ENCODE measurements at places on chromosomes 13 and 19. TPM values are rescaled to one million over a fixed set of nuclear protein-coding genes. Genes with fewer than 3 reads are reported as not detected.

Gene RASAL3
- total RNA-seq = 2.3 TPM

Gene UBAC2
- total RNA-seq = 39.1 TPM

Gene KRTDAP
- not detected for total RNA-seq

Gene KCNN1
- not detected for total RNA-seq

Gene ZNF844
- total RNA-seq = 14.3 TPM

DNA sequence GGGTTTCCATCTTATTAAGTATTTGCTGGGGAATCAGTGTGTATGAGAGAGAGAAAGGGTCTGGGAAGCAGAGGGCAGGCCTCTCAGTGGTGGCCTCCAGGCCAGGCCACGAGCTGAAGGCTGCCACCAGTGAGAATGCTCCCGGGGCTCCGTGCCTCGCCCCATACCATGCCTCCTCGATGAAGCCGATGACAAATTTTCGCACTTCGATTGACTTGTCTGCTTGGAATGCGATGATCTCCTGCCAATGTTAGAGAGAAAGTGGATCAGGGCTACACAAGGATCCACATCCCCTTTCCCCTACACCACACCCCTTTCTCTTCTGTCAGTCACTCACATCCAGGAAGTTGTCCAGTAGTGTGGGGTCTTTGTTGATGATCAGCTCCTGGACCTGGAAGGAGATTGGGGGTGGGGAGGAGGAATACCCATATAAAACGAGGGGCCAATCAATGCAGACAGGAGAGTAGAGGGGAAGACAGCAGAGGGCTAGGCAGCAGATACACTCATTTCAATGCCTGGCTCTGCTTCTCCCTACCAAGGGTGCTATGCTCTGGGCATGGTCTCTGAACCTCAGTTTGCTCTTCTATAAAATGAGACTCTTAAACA is 10.7 kb downstream of the SYMPK start:
- no peak for DNase-seq

- no peak for DNase-seq
These were observed 29.8 kb downstream of the DGKH start for GRCh38 chr13:42078128-42078808.

- no peak for DNase-seq
These were observed 440 bp upstream of the SYMPK start for GRCh38 chr19:45863335-45863839.

- DNase-seq = no peak
These were observed 11.4 kb upstream of the IGFL1 start for GRCh38 chr19:46218160-46218559.

- DNase-seq = no peak
These were observed 333.4 kb downstream of the ITGBL1 start for GRCh38 chr13:101785858-101786257.

DNA sequence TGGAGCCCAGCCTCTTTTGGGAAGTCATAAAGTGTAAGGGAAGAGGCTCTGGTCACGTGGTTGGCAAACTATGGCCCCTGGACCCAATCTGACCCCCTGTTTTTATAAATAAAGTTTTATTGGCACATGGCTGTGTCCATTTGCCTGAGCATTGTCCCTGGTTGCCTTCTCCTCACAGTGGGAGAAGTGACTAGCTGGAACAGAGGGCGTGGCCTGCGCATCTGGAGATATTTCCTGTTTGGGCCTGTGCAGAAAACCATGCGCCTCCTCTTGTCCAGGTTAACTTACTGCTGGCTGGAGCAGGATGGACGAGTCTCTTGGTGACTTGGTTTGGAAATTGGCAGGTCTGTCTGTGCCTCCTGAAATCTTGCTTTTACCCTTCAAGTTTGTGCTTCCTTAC is 48.3 kb downstream of the KDM4B start:
- DNase-seq = no peak

GRCh38 chr19:15291089-15291488 is 41.2 kb downstream of the BRD4 start:
- no peak for DNase-seq

DNA sequence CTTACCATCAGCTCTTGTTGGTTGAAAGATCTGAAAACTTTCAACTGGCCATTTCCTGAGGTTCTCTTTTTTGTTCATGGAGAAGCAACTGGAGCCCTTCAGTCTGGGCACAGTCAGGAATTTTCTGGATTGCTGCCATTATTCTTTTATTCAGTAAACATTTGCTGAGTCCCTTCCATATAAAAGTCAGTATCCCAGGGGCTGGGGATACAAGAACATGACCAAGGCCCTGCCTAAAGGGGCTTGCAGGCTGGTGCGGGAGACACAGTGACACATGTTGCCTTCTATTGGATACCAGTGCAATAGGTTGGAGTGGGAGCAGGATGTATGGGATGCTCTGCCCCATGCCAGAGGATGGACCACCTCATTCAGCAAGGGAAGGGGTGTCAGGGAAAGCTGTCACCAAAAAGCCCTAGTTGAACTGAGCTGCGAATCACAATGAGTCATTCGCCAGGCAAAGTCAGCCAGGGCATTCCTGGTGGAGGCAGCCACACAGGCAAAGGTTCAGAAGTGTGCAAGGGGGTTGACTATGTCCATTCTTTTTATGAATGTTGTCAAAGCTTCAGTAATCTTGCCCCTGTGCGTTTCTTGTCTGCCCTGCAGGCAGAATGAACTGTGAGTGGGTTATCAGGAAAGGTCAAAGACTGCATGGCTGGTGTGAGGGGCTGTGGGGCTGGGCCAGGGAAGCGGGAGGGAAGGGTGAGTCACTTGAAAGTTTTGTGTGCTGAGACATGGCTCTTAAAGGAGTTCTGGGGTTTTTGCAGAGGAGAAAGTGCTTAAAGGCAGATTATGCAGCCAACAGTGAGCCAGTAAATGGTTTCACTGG is 395.9 kb downstream of the KCNRG start:
- no peak for DNase-seq

- no peak for DNase-seq
These were observed 102.1 kb downstream of the ATP8A2 start for GRCh38 chr13:25473864-25474263.

GRCh38 chr19:4347521-4347920 is 4.2 kb downstream of the MPND start:
- no peak for DNase-seq

- DNase-seq = no peak
These were observed 106.4 kb downstream of the ATP8A2 start for GRCh38 chr13:25478186-25478585.

DNA sequence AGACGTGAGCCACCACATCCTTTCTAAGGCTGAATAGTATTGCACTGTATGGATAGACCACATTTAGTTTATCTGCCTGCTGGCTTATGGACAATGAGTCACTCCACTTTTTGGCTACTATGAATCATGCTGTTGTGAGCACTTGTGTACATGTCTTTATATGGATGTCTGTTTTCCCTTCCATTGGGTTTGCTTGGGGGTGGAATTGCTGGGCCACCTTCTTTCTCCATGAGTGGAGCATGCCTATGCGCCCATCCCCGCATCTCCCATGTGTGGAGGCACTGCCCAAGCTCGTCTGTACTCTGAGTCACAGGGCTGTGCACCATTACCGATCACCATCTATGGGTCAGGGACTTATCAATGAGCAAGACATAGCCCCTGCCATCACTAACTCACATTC is 127.2 kb upstream of the GJB6 start:
- no peak for DNase-seq

- DNase-seq = no peak
These were observed 79.2 kb downstream of the UBL3 start for GRCh38 chr13:29771247-29771646.

DNA sequence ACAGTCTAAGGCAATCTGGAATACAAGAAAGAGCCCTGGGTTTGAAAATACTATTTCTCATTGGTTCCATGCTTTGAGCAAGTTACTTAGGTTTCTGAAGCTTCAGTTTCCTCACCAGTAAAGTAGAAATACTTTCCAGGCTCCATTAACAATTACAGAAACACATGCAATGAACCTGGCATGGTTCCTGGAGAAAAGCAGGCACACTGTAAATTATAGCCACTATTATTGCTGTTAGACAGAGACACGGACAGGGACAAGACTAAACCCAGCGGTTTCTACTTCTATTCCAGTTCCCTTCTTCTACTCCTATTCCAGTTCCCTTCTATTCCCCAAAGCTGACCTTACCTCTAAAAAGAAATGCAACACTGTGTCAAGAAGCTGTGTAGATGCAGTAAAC is 41.2 kb downstream of the MIPEP start:
- no peak for DNase-seq

- peak; percentile 68 for DNase-seq
These were observed 6.0 kb downstream of the PLPPR2 start for GRCh38 chr19:11361037-11361770.
